ENCODE measurements at places on chromosomes 5 and 9.

DNA sequence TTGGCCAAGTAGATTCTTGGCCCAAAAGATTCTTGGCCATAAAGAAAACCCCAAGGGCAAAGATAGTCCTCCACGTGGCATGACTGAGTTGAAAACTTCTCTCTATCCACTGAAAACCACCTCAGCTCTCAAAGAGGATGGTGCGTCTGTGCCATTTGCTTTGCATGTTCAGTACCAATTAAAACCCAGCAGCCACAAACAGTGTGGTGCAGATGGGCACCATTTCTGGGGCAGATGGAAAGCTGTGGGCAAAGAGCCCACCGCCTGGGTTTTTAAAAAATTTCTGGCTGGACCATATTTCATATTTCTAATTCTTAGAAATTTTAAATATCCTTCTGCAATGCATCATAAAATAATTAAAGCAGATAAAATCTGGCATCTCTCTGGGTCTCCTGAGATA lies 84.5 kb upstream of the PUM3 start:
- no peak for DNase-seq

- DNase-seq, result no peak
These were observed 507.0 kb downstream of the MAT2B start for GRCh38 chr5:164012371-164012770.

- no peak for DNase-seq
These were observed 92.9 kb upstream of the SSBP2 start for GRCh38 chr5:81843845-81844244.

GRCh38 chr9:108345826-108346225 lies 510.0 kb downstream of the ACTL7B start:
- no peak for DNase-seq

- DNase-seq, result no peak
These were observed 6.2 kb downstream of the MYORG start for GRCh38 chr9:34370335-34370969.

DNA sequence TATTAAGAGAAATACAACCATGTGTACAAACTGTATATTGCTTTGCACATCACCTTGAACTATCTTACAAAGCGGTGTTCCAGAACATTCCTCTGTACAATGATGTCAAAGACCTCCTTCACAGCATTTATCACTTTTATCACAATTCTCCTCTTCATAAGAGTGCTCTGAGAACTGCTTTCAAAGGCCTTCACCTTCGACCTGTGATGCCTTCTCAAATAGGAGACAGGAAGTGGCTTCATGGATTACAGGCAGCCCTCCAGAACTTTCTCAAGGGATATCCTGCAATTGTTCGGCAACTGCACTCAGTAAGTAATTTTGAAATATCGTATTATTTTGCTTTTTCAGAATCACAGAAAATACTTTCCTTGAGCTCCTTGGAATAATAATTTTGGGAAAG lies 68.0 kb upstream of the IL7R start:
- DNase-seq, result no peak

- no peak for DNase-seq
These were observed 15.5 kb downstream of the MEGF9 start for GRCh38 chr9:120698766-120699165.

DNA sequence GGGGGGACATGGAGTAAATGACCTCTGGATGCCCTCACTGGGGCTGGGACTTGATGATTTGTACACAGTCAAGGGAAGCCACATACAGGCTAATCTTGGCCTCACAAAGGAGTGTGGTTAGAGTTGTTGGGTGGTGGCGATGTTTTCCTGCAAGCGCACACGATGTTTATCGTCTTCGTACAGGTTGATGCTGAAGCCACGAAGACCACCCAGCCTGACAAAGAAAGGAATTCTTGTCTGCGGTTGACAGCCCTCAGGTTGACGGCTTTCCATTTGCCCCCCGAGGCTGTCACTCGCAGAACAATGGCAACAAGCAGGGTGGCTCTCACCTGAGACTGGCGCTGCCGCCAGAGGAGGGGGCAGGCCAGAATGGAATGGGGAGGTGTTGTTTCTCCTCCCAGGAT lies 14.1 kb upstream of the XPA start:
- DNase-seq, result no peak

GRCh38 chr5:98433022-98433421 lies 340.4 kb upstream of the RGMB start:
- DNase-seq, result no peak

DNA sequence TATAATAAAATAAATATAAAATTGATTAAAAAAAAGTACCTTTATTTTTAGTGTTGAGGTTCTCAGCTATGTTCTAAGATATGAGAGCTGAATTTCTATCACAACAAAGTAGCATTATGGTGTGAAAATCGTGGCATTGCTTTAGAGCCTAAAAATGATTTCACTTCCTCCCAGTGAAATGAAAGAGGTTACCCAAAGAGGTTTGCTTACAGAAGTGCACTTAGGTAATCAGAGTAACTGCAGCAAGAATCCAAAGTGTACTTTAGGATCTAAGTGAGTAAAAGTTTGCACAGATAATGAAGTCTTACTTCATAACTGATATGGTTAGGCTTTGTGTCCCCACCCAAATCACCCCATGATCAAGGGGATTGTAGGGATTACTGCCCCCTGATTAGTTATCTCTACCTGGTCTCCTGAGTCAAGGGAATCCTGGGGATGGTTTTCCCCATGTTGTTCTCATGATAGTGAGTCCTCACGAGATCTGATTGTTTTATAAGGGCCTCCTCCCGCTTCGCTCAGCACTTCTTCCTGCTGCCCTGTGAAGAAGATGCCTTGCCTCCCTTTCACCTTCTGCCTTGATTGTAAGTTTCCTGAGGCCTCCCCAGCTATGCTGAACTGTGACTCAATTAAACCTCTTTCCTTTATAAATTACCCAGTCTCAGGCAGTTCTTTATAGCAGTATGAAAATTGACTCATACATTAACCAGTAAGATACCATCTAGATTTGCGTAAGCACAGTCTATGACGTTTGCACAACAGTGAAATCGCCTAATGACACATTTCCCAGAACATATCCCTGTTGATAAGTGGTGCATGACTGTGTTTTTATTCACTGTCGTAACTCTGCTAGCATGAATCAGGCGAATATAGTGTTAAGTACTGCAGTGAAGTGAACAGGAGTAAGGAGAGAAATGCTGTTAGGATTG lies 40.3 kb upstream of the LRRC70 start:
- no peak for DNase-seq

DNA sequence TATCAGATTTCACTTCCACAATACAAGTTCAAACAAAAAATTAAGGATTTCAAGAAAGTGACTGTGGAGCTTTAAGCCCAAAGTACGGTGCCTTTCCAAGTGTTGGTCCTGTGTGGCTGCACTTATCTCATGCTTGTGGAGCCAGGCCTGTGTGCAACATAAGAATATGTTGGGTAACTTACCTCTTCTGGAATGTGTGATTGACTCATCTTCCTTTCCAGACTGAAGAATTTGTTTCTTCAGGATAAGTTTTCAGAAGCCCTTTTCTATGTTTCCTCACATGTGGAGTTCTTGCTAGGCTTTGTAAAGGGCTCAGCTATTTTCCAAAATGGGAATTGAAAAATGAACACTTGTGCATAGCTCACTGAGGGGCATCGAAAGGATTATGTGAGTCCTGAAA lies 485.1 kb upstream of the PAPPA start:
- peak; percentile 34 for DNase-seq

DNA sequence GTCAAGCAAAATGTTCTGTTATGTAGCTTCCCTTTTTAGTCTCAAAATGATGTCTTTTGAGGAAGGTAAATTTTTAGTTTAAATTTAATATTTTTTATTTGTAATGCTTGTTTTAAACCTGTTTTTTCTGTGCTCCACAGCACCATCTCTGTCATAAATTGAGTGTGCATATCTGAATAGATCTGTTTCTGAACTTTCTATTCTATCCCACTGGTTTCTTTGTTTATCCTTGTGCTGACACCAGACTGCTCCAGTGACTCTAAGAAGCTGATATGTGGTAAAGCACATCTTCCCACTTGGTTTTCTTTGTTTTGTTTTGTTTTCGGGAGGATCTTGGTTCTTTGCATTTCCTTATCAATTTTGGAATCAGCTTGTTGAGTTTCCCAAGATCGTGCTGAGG lies 7.1 kb upstream of the RNF145 start:
- DNase-seq, result no peak

GRCh38 chr5:119596046-119596445 lies 33.3 kb upstream of the FAM170A start:
- DNase-seq, result no peak

DNA sequence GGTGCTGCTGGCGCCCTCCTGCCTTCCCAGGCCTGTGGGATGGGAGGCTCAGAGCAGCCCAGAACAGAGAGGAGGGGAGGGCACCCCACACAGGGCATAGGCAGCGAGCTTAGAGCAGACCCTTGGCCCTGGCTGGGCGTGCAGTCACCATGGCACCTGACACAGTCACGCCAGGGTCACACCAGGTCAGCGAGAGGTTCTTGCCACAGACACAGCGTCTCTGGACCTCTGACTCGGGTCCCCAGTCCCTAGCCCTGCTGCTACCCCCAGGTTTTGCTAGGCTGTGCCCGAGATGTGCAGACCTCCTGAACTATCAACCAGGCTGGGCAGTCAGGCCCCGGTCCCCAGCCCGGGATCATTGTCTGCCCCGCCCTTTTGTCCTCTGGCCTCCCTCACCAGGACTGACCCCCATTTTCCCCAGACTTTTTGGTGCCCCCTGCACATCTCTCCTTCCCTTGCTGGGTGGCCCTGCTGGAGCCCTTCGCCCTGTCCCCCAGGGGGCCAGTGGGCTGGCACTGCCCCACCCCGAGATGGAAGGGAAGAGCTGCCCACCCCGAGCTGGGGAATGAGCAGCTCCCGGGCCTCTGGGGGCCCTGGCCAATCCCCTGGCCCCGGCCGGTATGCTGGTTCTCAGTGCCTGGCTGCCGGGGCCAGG lies 24.5 kb upstream of the NOTCH1 start:
- DNase-seq, result no peak

- no peak for DNase-seq
These were observed 13.6 kb downstream of the ZBTB43 start for GRCh38 chr9:126818482-126818881.

DNA sequence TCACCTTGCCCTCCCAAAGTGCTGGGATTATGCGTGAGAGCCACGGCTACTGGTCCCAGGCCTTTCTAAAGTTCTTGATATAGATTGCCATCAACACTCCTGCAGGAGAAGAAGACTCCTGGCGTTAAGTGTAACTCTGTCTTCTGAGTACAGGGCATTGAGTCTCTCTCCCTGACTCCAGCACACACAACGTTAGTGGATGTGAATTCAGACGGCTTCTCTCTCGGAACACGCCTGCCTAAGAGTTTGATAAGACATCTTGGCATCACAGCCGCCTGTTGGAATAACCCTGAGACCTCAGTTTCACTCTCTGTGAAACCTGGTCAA lies 27.5 kb upstream of the PPARGC1B start:
- no peak for DNase-seq

DNA sequence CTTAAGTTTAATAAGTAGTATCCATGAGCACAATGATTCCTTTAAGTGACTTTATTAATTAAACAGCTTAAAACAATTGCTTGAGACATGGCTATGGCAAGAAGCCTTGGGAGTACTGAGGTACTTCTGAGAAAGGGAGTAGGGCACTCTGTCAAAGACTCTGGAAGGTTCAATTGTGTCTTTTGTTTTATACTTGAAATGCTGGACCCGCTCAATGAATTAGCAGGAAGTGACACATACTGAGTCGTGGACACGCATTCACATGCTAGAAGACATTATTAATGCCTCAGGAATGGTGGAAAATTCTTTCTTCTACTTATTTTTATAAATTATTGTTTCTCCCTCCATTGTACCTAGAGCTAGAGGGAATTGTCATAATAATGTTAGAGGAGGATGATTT lies 347.3 kb upstream of the ZNF608 start:
- DNase-seq, result peak; percentile 82
